NCI-H1092 (cell line): ENCODE measurements at places on chromosomes 3 and 15.

- no peak for DNase-seq
Observed at GRCh38 chr3:44184319-44184953, 57.2 kb upstream of the TOPAZ1 start.

DNA sequence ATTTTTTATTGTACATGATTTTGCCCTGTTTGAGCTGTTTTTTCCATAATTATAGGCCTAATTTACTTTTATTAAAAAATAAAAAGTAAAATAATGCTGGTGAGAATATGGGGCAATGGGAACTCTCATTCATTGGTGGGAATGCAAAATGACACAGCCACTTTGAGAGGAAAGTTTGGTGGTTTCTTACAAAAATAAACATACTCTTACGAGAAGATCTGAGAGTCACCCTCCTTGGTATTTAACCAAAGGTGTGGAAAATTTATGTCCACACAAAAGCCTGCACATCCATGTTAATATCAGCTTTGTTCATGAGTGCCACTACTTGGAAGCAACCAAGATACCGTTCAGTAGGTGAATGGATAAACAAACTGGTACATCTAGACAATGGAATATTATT, 9.8 kb downstream of the MUC13 start:
- DNase-seq: no peak

GRCh38 chr3:14388201-14388600, 14.2 kb upstream of the SLC6A6 start:
- no peak for DNase-seq

- no peak for DNase-seq
Observed at GRCh38 chr3:153658136-153658535, 463.1 kb upstream of the ARHGEF26 start.

DNA sequence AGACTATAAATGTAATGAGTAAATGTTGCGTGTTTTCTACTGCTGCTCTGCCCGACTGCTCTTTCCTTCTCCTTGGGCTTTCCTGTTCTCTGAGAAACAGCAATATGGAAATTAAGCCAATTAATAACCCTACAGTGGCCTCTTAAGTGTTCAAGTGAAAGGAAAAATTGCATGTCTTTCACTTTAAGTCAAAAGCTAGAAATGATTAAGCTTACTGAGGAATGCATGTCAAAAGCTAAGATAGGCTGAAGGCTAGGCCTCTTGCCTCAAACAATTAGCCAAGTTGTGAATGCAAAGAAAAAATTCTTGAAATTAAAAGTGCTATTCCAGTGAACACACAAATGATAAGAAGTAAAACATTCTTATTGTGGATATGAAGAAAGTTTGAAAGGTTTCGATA, 55.0 kb downstream of the ATP2C1 start:
- DNase-seq: no peak

DNA sequence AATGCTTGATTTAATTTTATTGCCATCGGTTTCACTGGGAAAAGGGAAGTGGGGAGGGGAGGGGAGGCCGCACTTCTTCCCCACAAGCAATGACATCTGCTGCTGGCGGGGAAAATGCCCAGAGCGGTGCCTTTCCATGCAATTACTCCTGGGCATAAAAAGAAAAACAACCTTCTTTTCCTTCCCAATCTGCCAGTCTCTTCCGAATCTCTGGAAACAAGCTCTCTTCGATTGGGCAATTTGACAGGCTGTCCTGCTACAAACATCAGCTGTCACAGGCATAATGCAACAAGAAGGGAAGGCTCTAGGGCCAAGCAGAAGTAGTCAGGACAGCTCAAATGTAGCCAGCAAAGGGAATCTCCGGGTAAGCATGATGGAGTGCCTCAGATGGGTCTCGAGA, 93.4 kb upstream of the STRIT1 start:
- DNase-seq: no peak

DNA sequence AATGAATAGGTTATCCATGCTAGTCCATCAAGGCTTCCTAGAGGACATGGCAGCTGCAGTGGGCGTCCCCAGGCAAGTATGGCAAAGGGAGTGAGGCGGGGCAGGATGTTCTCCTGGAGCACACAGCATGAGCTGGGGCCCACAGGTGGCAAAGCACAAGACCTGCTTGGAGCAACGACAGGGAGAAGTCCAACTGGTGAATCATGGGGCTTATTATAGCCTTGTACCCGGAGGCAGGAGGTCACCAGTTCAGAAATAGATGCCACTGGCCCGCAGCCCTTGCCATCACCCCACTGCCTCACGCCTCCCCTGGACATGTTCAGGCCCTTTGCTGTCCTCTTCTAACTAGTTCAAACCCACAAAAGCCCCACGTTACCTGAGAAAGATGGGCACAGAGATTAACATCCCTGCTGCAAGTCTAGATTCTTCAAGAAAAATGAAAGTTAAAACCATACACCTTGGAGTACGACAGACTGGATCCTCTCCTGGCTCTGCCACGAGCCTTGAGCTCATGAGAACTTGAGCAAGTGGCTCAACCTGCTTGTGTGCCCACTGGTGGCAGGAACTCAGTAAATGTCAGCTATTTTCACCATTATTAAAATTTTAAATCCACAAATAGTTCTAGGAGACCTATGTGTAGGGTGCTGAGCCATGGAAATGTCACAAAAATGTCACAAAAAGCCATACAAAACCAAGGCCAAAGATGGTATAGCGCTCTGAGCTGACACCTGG, 1.8 kb upstream of the SRGAP3 start:
- no peak for DNase-seq

GRCh38 chr3:12471241-12471640, 13.0 kb upstream of the TSEN2 start:
- no peak for DNase-seq
